ENCODE measurements at places on chromosomes 4 and X.

GRCh38 chr4:26916195-26916594 lies 55.6 kb downstream of the STIM2 start:
- DNase-seq = no peak

DNA sequence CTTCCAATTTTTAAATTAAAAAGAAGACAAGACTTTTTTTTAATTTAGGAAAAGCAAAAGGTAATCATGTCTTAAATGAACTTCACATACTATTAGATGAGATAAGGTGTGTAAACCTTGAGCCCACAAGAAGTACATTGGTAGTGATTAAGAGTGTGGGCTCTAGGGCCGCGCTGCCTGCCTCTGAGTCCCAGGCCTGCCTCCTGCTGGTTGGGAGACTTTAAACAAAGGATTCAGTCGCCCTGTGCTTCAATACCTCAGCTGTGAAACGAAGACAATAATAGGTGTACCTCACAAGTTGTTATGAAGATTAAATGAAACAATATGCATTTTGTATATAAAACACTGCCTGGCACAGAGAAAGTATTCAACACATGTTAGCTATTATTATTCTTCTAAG lies 95.9 kb upstream of the MYOZ2 start:
- no peak for DNase-seq

DNA sequence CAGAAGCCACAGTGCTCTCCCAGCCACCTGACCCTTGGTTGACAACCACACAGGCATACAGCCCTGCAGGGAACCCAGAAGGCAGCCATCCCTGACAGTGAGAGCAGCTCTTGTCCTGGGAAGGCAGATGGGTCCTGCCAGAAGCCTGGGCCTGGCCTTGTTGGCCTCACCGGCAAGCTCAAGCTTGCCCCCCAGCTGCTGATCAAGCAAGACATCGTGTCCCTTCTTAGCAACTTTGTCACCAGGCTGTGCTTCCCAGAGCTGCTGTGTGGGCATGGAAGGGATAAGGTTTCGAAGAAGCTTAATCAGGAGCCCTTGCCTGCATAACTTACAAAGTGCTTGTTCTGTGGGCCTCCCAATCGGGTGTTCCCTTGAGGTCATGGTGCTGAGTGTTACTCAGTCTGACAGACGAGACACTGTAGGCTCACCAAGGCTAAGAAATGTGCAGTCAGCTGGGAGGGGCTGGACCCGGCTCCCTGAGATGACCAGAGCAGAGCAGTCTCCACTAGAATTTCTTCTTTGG lies 6.8 kb upstream of the ABLIM2 start:
- DNase-seq = no peak

GRCh38 chrX:129188231-129188630 lies 335.1 kb downstream of the SMARCA1 start:
- no peak for DNase-seq

GRCh38 chr4:7904952-7905915 lies 34.4 kb downstream of the AFAP1 start:
- no peak for DNase-seq

GRCh38 chr4:188811121-188811520 lies 671.9 kb downstream of the TRIML1 start:
- no peak for DNase-seq

DNA sequence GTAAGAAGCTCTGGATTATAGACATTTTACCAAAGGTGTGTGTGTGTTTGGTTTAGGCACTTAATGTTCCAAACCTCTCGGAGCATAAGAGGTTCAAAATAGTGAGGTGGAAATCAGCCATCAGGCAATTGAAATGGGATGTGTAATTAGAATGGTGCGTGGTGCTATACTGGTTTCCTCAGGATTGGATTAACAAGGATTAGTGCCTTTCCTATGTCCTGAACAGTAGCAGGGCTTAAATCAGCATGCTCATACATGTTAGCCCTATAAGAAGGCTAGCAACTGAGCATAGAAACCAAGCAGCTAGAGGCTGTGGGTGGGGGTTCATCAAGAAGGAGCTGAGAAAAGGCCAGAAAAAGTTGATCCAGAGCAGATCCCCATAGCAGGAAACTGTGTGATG lies 256.8 kb upstream of the CXXC4 start:
- DNase-seq = no peak

- no peak for DNase-seq
Observed at GRCh38 chrX:497186-498014, 110.7 kb upstream of the PPP2R3B start.

DNA sequence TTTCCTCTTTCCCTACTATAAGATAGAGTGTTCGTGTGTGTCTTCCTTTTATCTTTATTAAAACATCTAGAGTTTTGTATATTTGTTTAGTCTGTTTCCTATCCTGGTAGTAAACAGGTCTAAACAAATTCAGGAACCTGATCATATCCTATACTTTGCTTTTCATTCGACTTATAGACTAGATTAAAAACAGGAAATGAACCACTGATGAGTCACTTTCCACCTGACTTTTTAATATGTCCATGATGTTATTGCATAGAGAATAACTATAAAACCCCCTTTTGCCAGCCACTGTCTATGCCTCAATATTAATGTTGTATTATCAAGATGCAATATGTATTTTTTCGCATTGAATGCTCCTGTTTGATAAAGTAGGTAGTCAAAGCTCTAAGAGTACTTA lies 1794.0 kb downstream of the STIM2 start:
- DNase-seq = no peak

- no peak for DNase-seq
Observed at GRCh38 chr4:7313347-7313811, 121.0 kb downstream of the SORCS2 start.

DNA sequence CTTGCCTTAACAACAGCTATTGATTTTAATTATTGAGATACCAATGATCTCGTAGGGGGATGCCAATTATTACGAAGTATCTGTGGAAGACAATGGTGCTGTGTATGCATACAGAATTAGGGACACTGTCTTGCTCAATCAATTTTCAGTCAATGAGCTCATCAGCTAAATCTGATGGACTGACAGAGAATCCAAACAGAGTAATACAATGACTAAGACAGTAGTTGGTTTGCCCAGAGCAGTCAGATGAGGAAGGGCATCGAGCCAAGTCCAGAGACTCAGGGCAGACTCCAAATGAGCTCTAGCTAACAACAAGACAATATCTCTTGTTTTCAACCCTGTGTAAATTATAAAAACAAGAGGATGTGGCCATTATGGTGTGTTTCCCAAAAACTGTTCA lies 14.7 kb upstream of the GSX2 start:
- no peak for DNase-seq

DNA sequence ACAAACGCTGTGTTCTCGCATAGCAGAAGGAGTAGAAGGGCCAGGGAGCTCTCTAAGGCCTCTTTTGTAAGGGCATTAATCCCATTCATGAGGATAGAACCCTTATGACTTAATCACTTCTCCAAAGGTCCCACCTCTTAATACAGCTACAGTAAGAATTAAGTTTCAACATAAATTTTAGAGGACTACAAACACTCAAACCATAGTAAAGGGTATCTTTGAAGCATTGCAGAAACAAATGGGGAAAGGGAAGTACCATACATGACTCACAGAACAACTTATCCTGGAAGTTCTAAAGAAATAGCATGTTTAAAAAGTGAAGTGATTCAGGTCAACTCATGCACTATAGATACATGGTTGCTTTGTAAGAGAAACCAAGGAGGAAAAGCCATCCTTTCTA lies 680.8 kb downstream of the RPA4 start:
- DNase-seq = no peak

- DNase-seq = no peak
Observed at GRCh38 chr4:182502064-182502463, 258.9 kb downstream of the TENM3 start.

- no peak for DNase-seq
Observed at GRCh38 chrX:77893713-77894112, 1.5 kb downstream of the MAGT1 start.

GRCh38 chr4:95585016-95585695 lies 36.4 kb upstream of the UNC5C start:
- no peak for DNase-seq

- no peak for DNase-seq
Observed at GRCh38 chrX:13936521-13937225, 93.0 kb downstream of the GEMIN8 start.

DNA sequence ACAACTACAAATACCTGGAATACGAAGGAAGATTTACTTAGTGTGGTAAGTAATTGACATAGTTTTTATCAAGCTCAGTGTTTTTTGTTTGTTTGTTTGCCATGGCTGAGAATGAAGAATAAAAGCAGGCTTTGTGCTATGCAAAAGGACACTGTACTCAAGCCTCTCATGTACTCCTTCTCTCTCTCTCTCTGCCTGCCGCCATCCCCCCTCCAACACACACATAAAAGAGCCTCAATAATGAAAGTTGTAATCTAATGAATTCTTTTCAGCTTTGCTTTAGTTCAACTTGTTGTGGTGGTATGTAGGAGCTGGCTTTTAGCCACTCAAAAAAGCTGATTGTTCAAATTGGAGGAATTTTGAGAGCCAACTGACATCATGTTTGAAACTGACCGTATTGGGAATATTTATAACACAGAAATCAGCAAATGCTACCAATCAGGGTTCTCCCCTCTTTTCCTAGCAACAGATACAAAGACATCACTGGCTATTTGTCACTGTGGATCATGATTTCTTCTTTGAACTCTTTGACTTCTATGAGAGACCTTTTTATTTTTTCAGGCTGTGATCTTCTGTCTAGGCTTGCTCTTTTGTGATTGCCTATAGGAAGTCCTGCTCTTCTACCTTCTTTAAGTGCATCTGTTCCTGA lies 1148.8 kb downstream of the RAPGEF2 start:
- no peak for DNase-seq

GRCh38 chr4:75698963-75699228 lies 25.5 kb upstream of the USO1 start:
- DNase-seq = no peak

DNA sequence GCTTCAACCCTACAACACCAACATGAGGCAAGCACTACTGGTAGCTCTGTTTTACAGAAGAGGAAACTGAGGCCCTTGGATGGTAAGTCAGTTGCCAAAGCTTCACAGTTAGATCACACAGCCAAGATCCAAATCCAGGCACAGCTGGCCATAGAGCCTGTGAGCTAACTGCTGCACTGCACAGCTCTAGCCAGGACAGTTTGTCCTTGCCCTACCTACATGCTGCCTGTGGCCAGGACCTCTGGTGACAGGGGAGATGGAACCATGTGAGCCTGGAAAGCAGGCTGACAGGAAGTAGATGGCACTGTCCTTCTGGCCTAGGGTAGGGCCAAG lies 257.8 kb downstream of the FBXW7 start:
- DNase-seq = no peak
